ENCODE measurements at places on chromosomes 11 and 22.
A peak's percentile ranks its signal among the peaks of the same experiment; 100 is the strongest.

DNA sequence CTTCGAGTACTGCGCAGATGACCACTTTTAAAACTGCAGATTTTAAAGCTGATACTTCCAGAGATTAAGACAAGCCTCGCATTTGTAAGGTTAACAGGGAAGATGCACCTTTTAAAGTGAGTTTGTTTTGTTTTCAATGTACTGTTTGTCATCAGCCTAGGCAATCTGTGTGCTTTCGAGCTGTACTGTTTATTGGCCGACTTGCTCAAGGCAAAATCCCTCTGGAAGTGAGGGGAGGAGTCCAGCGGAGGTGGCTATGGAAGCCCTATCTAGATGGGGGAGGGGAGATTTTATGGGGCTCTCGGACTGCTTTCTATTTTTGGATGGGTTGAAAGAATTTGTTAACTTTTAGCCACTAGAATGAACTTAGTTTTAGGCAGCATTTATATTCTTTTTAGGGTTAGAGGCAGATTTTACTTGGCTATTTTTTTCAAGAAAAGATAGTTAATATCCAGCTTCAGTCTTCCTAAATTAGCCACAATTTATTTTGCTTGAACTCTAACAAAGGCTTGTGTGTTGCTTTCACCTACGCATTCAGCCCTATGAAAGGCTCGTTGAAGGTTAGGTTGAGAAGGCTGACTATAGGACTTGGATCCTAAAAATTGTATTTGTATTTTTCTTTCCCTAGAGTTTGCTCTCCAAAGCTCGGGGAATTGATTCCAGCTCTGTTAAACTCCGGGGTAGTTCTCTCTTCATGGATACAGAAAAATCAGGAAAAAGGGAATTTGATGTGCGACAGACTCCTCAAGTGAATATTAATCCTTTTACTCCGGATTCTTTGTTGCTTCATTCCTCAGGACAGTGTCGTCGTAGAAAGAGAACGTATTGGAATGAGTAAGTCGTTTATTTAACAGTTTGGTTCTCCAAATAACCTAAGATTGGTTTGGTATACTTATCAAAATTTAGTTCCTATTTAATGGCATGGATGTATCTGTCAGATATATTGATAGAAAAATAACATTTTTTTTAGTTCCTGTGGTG lies 2.1 kb downstream of the WEE1 start:
- no peak for DNase-seq

- DNase-seq: no peak
These were observed 13.6 kb upstream of the TTLL12 start for GRCh38 chr22:43200555-43200954.

- DNase-seq: no peak
These were observed 199.9 kb downstream of the DSCAML1 start for GRCh38 chr11:117597071-117597470.

- no peak for DNase-seq
These were observed 15.7 kb upstream of the CHKA start for GRCh38 chr11:68136866-68137265.

GRCh38 chr11:69941546-69942332 lies 122.5 kb upstream of the FGF3 start:
- DNase-seq: no peak

GRCh38 chr11:9849389-9849788 lies 185.5 kb downstream of the SWAP70 start:
- no peak for DNase-seq

DNA sequence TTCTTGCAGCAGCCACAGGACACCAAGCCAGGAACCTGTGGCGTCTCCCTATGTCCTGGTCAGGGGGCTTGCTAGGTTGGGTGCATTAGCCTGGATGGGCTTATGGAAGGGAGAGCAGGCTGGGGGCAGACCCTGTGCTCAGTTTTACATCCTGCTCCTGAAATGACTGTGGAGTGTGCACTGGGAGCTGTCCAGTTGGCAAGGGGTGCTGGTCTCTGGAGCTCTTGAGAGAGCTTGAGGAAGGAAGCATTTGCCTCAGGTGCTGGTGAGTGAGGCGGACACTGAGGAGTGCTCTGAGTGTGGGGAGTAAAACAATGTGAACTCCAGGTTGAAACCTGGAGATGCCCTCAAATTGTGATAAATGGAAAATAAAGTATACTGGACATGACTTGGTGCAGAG lies 3.4 kb downstream of the SCGB1D4 start:
- DNase-seq: no peak

DNA sequence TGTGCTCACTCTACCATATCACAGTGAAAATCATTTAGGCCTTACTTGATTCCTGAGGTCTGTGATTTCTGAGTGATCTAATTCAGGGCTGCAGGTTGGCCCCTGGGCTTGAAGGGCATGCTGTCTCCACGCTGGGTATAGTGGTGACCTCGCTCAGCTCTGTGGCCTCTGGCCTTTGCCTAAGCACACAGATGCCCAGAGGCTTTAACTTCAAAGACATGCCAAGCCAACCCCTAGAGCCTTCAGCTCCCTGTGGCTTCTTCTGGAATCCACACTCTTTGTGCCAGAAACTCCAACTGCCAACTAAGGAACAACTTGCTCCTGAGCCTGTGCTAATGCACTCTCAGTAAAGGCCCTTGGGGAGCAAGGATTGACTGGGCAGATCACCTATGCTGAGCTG lies 232.6 kb upstream of the MPPED2 start:
- no peak for DNase-seq

- no peak for DNase-seq
These were observed 7.0 kb upstream of the SWAP70 start for GRCh38 chr11:9656864-9657263.

DNA sequence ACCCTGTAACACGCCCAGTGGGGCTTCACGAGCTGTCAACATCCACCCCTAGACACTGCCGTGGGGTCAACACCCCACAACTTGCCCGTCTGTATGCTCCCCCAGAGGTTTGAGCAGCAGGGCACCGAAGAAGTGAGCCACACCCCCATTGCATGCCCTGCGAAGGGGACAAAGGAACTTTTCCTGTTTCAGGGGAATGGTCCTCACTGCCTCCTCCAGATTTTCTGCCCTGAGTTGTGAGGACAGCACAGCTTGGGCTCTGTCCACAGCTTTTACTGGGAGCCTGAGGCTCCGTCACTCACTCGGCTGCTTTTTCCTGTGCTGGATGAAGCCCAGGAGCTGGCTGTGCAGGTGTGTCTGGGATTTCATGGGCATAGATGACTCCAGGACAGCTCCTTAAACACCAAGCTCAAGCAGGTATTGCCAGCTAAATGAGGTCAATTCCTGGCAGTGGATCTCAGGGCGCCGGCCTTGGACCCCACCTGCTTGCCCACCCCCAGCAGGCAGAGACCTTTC lies 40.2 kb upstream of the CCDC188 start:
- DNase-seq: no peak

- DNase-seq: peak; percentile 15
These were observed 108.5 kb downstream of the CD44 start for GRCh38 chr11:35247428-35247827.

- DNase-seq: no peak
These were observed 15.7 kb downstream of the RNH1 start for GRCh38 chr11:491358-491757.

- DNase-seq: no peak
These were observed 16.7 kb downstream of the PAFAH1B2 start for GRCh38 chr11:117160826-117161225.

GRCh38 chr22:20019661-20020532 lies 1.0 kb upstream of the TANGO2 start:
- no peak for DNase-seq

DNA sequence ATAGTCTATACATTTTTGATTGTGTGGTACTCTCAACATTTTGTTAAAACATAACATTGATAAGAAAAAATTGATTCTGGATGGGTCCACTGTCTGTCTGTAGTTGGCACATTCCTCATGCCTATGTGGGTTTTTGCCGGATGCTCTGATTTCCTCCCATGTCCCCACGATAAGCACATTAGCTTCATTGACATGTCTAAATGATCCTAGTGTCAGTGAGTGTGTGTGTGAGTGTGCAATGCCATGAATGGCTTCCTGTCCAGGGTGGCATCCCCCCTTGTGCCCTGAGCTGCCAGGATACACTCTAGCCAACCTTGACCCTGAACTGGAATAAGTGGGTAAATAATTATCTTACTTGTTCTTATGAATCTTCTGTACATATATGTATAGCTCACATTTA lies 5.4 kb downstream of the SFI1 start:
- DNase-seq: no peak

- no peak for DNase-seq
These were observed 734.3 kb upstream of the ARHGAP42 start for GRCh38 chr11:99952816-99953215.

DNA sequence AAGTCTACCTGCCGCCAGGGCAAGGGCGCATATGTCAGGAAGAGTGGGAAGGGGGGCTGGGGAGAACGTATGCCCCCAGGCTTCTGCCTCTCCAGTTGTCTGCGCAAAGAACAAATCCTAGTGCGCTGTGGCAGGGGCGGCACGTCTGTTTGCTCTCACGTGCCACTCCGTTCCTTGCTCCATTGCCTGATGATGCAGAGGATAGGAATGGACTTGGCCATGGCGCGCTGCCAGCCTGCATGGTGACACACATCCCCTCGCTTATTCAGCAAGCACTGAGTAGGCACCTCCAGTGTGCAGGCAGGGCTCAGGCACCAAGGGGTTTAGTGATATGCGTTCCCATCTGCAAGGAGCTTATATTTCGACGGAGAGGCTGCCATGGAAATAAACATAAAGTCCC lies 45.4 kb upstream of the SLC22A12 start:
- no peak for DNase-seq

DNA sequence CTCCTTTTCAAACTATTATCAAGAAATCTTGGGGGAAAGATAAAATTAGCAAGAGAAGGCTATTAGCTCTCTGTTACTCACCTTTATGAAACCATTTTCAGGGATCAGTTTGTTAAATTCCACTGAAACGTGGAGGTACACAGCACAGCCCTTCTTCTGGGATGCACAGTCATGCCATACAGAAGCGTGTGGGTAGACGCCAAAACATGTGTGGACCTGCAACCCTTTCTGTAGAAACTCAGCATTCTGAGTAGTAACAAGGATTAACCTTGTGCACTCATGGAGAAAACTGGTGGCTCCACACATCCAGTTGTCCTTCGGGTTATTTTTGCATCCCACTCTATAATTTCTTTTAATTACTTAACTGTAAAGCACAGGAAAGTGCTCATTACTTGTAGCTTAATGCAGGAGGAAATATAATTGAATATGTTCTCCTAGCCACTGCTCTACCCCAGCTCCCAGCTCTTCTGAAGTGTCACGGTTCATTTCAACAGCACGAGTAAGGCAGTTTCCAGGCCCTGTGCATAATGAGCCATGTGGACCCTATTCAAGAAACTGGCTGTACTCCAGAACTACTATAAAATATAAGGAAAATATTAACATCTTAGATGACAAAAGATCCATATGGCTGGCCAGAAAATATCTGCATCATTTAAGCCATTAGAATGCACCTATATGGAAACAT lies 26.1 kb downstream of the BDNF start:
- no peak for DNase-seq

DNA sequence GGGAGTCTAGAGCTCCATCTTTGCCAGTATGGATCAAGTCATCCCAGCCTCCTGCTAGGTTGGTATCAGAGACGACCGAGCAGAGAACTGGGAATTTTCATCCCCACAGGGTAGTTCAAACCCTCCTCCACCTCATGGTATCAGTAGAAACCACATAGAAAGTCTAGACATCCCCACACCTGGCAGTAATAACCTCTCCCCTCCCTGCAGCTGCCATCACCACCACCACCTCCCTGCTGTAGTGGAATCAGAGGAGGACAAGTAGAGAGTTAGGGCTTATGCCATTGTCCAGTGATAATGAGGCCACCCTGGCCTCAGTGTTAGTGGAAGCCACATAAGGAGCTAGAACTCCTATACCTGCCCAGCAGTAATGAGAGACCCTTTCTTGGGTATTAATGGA lies 34.3 kb downstream of the BTG4 start:
- no peak for DNase-seq

- DNase-seq: no peak
These were observed 21.3 kb downstream of the KRTAP5-5 start for GRCh38 chr11:1650918-1651262.

DNA sequence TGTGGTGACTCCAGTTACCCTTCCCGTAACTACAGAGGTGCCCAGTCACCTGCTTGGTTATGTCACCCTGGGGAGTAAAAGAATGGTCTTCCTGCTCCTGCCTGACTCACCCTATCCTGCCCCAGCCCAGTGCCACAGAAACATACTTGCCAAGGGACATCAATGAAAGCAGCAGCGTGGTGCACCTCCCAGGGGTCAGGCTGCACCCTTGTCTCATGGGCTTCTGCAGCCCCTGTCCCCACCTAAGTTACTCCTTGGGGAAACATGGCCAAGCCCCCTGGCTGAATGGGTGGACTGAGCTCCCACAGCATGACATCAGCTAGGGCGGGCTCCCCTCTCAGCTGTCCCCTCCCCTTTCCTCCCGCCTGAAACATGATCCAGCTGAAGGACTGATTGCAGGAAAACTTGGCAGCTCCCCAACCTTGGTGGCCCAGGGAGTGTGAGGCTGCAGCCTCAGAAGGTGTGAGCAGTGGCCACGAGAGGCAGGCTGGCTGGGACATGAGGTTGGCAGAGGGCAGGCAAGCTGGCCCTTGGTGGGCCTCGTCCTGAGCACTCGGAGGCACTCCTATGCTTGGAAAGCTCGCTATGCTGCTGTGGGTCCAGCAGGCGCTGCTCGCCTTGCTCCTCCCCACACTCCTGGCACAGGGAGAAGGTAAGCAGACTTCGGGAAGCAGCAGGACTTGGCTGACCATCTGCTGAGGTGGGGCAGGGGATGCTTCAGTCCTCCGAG lies at the start of gene HTR3A:
Gene HTR3A (plus strand): TSS at position 368 of the 730 bp plus-strand sequence. CDS start 218 bp downstream, at position 586.
- DNase-seq: no peak

DNA sequence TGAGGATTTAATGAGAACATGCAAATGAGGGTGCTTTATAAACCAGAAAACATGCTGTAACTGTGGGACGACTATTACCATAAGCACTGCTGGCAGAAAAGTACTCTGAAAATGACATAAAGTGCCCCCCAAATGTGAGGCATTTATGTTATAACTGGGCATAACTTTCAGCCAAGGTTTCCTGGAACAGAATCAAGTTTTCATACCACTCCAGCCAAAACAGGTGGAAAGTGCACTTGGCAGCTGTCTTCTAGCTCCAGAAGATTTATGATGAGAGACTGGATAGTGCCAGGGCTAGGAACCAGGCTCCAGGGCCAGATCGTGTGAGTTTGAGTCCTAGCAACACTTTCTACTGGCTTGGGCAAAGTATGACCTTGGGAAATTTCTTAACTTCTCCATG lies 339.2 kb downstream of the TENM4 start:
- DNase-seq: no peak

- DNase-seq: no peak
These were observed 99.8 kb downstream of the MYO18B start for GRCh38 chr22:25841775-25842174.

All from activated T-helper 9 cell treated with anti-CD3 and anti-CD28 coated beads, Interleukin-2, amount 50 U/mL, for 16 hours (primary cell).